Stimulated activated CD4-positive, alpha-beta T cell treated with anti-CD3 and anti-CD28 coated beads, TNF-alpha, amount 100 ng/mL, for 1 hour (primary cell): ENCODE measurements at places on chromosomes 1 and 21.

DNA sequence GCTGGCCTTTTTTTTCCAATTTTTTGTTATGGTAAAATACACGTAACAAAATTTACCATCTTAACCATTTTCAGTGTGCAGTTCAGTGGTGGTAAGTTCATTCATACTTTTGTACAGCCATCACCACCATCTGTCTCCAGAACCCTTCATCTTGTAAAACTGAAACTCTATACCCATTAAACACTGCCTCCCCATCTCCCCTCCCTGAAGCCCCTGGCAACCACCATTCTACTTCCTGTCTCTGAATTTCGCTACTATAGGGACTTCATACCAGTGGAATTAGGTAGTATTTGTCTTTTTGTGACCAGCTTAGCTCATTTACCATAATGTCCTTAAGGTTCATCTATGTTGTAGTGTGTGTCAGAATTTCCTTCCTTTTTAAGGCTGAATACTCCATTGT, 8.7 kb downstream of the PKNOX1 start:
- DNase-seq: no peak

GRCh38 chr1:41341772-41342562, 19.3 kb upstream of the FOXO6 start:
- DNase-seq: no peak

DNA sequence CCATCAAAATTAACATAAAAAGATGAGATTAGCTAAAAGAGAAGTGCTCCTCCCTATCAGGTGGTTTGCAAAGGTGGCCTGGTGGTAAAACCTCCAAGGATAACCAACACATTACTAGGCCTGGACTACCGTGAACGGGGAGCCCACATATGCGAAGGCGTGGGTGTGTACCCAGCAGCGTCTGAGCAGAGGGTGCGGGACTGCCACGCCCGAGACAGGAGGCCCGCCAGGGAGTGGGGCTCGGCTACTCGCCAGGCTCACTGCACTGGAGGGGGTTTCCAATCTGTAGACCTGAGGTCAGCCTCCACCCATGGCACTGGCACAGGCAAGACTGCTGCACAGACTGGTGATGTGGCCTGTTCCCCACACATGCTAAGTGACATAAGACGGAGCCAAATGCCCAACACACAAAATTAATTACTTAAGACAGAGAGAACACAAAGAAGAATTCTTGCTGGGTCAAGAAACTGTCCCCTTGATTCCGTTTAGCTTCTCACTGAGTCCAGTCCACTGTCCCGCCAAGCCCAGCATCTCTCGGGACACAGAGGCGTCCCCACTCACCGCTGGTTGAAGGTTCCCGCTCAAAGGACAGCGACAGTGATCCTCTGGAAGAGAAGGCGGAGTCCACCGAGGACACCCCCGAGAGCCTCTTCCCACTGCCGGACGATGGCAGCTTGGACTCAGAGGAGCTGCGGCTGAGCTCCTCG, 23.4 kb downstream of the RIPK4 start:
- DNase-seq: no peak

DNA sequence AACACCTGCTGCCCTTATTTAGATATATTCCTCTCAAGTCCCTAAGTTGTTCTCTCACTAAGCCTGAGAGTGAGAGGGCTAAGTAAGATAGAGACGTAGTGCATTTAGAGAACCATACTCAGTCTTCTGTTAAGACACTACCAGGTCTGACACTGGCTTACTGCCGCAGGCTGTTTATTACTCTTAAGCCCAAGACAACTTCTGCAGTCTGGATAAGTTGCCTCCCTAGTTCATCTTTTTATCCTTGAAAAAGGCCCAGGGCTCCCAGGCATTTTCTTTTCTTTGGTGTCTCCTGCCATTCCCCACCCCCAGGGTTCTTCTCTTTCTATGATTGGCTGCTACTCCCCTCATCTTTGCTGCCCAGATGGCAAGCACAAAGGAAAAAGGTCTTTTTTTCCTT, 38.7 kb downstream of the CACHD1 start:
- no peak for DNase-seq

GRCh38 chr1:206581571-206581981, 30.7 kb downstream of the EIF2D start:
- DNase-seq: peak; percentile 59

GRCh38 chr1:203304919-203305808, at the start of gene BTG2:
BTG2 (plus strand) TSS chr1:203305519; CDS start chr1:203305607, 88 bp downstream.
- DNase-seq: peak; percentile 83

DNA sequence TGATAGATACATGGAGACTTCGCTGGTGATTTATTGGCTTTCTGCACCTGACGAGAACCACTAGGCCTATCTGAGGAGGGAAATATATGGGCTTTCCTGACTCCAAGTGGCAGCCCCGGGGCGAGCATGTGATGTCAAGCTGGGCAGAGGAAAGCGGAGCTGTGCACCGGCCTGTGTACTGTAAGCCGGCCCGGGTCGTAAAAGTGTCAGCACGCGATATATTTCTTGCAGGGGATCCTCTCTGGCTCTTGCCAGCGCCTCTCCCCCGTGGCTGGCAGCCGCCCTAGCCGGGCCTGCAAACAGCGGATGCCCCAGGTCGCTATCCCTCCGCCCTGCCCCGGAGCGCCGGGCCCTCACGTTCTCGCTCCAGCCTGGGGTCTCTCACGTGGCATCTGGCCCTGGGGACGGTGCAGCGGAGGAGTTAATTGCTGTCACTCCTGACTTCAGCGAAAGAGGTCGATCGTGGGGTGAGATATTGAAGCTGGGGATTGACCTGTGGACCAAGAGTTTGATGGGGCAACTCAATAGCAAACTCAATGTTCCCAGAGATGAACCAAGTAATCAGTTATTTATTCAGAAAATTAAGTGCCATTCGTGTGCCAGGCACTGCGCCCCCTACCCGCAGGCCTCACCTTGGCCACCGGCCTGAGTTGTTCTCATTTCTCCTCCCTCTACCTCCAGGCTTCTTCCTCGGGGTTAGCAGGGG, 41.0 kb upstream of the HAO2 start:
- DNase-seq: peak; percentile 21

DNA sequence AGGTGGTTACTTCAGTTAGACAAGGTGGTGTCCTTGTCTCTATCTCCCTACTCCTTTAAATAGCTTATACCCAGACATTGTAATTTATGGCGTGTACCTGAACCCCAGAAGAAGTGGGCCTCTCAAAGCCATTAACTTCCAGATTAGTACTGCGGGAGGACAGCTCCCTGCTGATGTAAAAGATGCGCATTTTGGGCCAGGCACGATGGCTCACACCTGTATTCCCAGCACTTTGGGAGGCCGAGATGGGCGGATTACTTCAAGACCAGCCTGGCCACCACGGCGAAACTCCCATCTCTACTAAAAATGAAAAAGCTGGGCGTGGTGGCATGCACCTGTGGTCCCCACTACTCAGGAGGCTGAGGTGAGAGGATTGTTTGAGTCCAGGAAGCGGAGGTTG, 15.0 kb upstream of the PLEKHM2 start:
- DNase-seq: no peak

DNA sequence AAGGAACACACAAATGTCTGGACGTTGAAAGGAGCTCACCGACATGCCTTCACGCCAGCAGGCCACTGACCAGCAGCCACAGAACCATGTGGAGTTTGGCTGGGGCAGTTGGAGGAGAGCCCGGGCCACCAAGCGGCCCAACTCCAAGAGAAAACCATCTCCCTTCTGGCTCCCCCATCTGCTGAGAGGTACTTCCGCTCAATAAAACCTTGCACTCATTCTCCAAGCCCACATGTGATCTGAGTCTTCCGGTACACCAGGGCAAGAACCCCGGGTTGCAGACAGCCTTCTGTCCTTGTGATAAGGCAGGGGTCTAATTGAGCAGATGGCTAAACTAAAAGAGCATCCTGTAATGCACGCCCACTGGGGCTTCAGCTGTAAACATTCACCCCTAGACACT, 24.4 kb downstream of the RGS4 start:
- DNase-seq: no peak

GRCh38 chr1:65393347-65393746, 27.1 kb upstream of the LEPR start:
- DNase-seq: no peak

- DNase-seq: no peak
Observed at GRCh38 chr1:91712393-91712792, 173.6 kb downstream of the TGFBR3 start.

DNA sequence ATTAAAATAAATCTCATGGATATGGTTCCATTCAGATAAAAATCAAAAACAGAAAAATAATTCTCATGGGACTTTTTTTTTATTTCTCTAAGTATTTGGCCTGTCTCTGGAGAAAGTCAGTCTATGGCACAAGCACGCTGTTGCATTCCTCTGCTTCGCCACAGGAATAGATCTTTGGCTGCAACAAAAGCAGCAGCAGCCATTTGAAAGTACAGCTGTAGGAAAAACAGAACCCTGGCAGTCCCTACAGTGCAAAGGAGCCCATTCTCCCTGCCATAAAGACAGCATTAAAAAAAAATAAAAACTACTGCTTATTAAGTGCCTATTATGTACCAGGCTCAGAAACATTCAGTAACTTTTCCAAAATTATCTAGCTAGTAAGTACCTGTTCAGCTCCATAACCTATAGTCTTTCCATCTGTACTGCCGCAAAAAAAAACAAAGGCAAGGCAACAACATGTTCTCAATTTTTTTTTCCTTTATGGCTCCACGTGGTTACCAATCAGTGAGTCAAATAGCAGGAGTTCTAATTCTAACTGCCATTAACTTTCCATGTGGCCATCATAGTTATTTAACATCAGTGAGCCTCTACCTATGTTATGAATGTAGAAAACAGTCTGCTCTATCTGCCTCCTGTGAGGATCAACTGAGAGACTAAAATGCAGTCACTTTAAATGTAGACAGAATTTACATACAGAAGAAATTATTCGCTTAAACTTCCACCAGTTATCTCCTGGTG, 22.7 kb downstream of the SLC35D1 start:
- no peak for DNase-seq

- no peak for DNase-seq
Observed at GRCh38 chr1:170252851-170253579, 107.3 kb downstream of the NTMT2 start.

GRCh38 chr1:202130816-202131522, 8.3 kb downstream of the GPR37L1 start:
- no peak for DNase-seq

DNA sequence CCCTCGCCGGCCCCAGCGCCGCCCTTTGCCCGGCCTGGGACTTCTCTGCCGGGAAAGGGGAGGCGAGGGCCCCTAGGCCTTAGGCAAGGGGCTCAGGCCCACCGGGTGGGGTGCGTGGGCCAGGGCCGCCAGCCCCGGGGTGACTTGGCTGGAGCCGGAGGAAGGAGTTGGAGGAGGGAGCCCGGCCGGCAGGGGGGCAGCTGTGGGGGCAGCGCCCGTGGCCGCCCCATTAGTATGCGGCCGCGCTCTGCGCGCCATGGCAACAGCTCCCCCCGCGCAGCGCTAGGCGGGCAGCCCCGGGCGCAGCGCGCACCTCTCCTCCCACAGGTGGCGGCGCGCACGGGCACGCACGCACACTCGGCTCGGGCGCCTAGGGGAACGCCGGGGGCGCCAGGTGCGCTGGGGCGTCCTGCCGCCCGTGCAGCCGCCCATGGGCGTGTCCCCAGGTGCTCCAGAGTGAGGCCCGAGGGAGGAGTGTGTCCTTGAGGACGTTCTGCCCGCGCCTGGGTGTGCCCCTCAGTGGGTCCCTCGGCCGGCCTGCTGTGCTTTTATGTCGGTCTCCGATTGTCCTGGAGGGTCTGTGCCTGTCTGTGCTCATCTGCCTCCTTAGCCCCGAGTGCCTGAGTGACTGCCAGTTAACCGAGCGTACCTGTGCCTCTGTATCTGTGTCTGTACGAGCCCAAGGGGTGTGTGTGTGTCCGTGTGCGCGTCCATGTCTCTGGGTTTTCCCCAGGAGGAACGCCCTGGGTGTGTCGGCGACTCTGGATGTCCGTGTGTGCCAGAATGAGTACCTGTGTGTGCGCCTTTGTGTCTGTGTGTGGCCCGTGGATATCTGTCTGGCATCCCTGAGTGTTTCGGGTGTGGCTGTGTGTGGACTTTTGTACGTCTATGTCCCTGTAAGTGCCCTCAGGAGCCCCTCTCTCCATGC, 38.2 kb upstream of the WASF2 start:
- no peak for DNase-seq

DNA sequence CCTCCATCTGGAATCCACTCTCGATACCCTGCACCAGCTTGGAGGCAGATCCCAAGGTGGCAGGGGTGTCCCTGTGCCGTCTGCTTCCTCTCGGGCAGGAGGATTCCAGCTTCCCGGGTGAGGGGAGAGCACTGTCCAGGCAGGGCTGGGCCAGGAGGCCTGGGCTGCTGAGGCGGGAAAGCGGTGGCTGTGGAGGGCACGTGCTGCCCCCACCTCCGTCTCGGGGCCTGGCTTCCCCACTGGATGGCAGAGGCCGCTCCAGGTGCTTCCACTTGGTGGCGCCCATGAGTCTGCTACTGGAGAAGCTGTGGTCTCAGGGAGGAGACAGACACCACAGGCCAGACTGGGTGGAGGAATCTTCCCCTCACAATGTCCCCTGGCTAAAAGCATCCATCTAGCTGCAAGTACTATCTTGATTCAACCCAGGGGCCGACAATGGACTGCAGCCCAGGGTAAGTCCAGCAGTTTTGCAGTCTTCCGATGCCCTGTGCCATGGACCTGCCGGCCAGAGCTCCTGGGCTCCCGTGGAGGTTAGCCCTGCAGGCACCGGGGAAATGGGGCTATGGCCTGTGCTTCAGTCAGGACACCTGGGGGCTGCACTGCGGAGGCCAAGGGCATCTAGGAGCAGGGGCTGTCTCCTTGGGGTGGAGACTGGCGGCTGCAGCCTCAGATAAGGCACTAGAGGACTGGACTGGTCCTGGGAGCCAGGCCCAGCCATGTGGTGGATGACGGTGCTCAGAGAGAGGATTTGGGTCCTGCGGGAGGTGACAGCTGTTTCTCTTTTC, 41.3 kb upstream of the EIF4G3 start:
- no peak for DNase-seq

DNA sequence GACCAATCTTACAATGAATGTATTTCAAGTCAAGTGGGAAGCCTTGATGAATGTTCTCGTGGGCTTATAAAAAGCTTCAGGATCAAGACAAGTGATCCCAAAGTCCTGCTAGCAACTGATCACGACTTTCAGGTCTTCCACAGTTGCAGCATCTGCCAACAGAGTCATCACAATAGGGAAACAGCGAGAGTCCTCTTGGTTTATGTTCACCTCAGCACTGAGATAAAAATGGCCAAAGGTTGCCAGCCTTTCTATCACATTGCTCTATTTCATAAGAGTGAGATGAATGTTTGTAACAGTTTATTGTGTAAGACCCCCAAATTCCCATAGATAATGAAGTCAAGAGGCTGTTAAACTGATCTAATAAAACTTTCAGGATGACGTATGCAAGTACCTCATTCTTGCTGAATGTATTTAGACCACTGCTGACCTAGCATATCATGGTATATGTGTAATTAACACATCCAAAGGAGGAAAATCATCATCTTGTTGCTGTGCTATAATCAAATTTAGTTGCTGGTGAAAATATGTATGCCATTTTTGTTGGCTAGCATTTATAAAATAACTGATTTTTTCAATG, 150.6 kb downstream of the TGFBR3 start:
- no peak for DNase-seq

- no peak for DNase-seq
Observed at GRCh38 chr1:199122085-199122484, 483.2 kb downstream of the PTPRC start.
